ENCODE measurements at places on chromosomes 3 and 15.
A peak's percentile ranks its signal among the peaks of the same experiment; 100 is the strongest.

- DNase-seq, result no peak
Observed at GRCh38 chr15:79002581-79002980, 57.7 kb upstream of the CTSH start.

DNA sequence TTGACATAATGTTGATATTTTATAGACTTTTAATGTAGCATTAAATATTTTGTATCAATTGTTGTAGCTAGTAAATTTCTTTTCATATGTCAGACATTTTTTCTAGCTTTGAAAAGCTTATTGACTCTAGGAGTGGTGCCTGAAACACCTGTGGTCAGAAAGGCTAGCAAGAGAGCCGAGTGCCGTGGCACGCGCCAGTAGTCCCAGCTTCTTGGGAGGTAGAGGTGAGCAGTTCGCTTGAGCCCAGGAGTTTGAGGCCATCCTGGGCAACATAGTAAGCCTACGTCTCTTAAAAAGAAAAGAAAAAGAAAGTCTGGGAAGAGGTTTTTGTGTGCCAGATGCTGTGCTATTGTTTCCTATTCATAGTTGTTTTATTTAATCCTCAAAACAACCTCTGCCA, 198.2 kb downstream of the FEZF2 start:
- DNase-seq, result no peak

GRCh38 chr3:56758539-56758981, 43.2 kb downstream of the ARHGEF3 start:
- DNase-seq, result peak; percentile 98

DNA sequence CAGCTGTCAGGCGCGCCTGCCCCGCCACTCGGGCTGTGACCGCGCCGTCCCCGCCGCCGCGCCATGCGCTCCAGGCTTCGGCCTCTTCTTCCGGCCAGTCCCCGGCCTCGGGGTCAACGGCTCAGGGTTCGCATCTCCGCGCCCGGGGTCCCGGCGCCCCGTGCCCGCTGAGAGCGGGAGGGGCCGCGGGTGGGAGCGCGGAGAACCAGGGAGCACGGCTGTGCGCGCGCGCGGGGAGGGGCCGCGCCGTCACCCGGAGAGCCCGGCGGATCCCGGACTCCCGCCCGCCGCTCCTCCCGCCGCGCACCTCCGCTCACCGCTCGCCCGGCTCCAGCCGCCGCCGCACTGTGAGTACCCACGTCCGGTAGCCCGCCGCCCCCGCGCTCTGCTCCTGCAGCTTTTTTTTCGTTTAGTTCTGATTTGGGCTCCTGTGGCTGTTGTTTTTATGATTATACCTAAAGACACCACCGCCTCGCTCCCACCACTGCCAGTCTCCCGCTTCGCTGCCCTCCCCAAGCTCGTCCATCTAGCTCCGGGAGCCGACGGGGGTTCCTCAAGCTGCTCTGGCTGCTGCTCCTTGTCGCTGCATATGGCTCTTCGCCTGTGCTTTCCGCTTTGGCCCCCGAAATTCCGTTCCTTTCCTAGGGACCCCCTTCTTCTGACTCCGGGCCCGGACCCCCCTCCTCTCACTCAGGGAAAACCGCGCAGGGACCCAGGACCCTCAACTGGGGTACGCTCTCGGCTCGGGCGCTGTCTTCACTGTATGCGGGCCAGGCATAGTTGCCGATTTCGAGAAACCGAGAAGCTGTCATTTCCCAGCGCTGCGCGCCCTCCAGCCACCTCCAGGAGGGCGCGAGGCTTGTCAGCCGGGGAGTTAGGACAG, 1.8 kb upstream of the SKOR1 start:
- DNase-seq, result no peak

DNA sequence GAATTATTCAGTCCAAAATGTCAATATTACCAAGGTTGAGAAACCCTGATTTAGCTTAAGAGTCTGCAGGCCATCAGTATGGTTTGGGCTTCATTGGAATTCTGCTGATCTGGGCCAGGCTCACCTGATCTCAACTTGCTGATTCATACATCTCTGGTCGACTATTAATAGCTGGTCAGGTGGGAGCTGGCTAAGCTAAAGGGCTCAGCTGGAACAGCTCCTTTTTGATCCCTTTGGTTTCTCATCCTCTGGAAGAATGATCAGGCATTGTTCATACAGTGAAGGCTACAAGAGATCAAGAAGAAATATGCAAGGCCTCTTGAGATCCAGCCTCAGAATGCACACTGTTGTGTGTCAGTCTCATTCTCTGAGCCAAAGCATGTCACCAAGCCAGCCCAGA, 123.3 kb upstream of the MME start:
- DNase-seq, result peak; percentile 16

DNA sequence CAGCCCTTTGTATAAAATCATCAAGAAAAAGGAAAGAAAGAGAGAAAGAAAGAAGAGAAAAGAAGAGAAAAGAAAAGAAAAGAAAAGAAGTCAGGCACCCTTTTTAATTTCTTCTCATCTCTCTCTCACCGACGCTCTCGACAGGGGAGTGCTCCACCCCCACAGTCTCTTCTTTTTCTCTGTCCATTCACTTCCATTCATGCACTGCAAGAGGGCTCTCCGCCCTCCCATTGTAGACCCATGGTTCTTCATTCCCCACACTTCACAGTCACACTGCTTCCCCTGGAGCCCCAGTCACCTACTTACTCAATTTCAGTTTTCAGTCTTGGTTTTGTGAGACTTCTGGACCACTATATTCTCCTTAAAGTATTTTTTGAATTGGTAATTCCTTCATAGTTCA, 254.7 kb downstream of the SOX2 start:
- DNase-seq, result no peak

- DNase-seq, result no peak
Observed at GRCh38 chr3:13514639-13515435, 34.1 kb upstream of the FBLN2 start.

- no peak for DNase-seq
Observed at GRCh38 chr3:13011573-13012220, 61.5 kb downstream of the IQSEC1 start.

GRCh38 chr15:32676169-32676568, 34.7 kb downstream of the SCG5 start:
- no peak for DNase-seq

DNA sequence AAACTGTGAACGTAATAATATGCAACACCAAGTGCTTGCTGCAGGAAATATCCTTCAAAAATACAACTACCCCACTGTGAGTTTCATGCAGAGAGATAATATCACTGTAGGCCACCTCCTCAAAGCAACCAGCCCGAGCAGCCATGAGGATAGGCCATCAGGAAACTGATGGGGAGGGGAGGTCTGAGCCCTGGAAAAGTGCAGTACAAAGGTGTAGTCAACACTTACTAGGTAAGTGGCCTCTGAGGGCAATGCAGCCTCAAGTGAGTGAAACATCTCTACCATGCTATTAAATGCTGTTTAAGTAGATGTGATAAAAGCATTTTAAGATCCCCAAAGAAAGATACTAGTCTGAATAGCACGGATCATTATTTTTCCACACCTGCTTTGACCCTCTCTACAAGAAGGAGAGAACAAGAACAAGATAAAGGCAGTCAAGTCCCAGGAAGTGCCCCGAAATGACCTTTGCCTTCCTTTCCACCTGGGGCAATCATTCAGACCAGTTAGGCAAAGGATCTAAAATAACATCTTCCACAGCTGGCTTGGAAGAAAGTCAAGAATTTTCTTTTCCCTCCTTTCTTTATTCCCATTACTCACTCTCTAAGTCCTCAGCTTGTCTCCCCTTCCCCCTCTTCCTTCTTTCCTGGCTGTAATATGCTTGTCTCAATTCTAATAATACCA, 62.8 kb downstream of the FMN1 start:
- DNase-seq, result peak; percentile 47

DNA sequence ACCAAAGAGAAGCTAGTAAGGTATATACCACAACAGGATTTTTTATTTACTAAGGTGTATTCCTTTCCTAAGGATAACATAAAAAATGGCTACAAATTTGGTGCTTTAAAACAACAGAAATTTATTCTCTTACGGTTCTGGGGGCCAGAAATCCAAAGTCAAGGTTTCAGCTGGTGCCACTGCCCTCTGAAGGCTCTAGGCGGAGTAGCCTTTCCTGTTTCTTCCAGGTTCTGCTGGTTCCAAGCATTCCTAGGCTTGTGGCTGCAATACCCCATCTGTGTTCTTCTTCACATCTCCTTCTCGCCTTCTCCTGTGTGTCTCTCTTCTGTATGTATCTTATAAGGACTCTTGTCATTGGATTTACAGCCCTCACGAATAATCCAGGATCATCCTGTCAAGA, 549.9 kb downstream of the GRM7 start:
- DNase-seq, result no peak

GRCh38 chr15:74303741-74304309, 63.6 kb downstream of the CYP11A1 start:
- no peak for DNase-seq

- no peak for DNase-seq
Observed at GRCh38 chr3:118536764-118537163, 497.9 kb downstream of the IGSF11 start.

DNA sequence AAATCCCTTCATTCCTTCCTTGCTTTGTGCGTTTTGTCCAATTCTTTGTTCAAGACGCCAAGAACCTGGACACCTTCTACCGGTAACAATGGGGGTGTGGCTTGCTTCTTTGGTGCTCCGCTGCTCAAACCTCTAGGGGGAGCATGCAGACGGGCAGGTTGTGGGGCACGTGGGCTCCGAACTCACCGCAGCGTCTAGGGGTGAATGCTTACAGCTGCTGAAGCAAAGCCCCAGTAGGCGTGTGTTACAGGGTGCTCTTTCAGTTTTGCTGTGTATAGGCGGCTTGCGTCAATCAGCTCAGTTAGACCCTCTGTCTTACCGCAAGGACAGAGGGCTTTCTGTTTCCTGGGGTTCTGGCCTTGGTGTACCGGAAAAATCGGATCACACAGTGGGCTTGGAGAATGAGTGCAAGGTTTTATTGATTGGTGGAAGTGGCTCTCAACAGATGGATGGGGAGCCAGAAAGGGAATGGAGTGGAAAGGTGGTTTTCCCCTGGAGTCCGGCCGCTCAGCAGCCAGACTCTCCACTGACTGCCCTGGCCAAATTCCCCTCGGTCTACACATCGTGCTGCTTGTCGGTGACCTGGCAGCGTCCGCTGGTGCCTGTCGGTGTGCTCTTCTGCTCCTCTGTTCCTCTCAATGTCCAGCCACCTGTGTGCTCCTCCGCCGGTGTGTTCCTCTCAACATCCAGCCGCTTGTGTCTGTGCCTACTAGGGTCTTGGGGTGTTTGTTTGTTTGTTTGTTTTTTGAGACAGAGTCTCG, 1.2 kb upstream of the LRRC34 start:
- DNase-seq, result peak; percentile 39

DNA sequence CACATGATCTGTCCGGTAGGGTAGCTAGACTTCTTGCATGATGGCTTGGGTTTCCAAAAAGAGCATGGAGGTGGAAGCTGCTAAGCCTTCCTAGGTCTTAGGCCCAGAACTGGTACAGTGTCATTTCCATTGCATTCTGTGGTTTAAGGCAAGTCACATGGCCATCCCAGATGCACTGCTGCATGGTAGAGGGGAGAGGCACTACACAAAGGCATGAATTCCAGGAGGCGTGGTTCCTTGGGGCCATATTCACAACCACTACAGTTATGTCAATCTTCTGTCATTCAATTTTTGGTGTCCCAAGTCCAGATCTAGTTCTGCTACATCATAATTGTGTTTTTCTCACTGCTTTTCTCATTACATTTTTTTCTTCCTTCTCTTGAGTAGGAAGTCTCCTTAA, 122.2 kb upstream of the CHRM5 start:
- no peak for DNase-seq

GRCh38 chr3:73031573-73032103, 29.8 kb upstream of the EBLN2 start:
- no peak for DNase-seq

DNA sequence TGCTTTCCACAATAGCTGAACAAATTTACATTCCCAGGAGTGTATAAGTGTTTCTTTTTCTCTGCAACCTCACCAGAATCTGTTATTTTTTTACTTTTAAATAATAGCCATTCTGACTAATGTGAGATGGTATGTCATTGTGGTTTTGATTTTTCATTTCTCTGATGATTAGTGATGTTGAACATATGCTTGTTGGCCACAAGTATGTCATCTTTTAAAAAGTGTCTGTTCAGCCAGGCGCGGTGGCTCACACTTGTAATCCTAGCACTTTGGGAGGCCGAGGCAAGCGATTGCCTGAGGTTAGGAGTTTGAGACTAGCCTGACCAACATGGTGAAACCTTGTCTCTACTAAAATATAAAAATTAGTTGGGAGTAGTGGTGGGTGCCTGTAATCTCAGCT, 619.3 kb downstream of the SI start:
- DNase-seq, result peak; percentile 71

DNA sequence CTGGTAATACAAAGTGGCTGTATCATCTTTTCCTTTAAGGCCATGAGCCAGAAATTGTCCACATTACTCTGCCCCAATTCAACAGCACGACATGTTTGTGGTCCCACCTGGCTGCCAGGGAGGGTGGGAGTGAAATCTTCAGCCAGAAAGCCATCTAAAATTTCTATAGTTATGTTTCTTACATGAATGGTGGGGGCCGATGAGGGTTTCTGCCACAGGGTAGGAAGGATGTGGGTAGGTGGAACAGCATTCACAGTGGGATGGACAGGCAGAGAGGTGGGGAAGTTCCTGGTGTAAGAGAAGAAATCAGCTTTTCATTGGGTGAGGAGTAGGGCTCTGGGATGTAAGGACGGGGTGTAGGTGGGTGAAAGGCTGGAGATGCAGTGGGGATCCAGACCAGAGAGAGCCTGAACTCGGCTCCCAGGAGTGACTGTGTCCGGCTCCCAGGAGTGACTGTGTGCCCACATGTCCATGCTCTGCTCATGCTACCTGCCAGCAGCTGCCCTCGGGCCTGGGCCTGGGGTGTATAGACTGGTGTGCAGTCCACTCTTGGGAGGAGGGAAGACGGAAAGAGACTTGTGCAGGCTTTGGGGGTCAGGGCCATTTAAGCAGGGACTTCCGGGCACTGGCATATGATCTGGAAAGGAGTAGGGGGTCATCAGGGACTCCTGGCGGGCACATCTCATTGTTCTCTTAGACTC, 3.8 kb upstream of the FBLN2 start:
- DNase-seq, result no peak

DNA sequence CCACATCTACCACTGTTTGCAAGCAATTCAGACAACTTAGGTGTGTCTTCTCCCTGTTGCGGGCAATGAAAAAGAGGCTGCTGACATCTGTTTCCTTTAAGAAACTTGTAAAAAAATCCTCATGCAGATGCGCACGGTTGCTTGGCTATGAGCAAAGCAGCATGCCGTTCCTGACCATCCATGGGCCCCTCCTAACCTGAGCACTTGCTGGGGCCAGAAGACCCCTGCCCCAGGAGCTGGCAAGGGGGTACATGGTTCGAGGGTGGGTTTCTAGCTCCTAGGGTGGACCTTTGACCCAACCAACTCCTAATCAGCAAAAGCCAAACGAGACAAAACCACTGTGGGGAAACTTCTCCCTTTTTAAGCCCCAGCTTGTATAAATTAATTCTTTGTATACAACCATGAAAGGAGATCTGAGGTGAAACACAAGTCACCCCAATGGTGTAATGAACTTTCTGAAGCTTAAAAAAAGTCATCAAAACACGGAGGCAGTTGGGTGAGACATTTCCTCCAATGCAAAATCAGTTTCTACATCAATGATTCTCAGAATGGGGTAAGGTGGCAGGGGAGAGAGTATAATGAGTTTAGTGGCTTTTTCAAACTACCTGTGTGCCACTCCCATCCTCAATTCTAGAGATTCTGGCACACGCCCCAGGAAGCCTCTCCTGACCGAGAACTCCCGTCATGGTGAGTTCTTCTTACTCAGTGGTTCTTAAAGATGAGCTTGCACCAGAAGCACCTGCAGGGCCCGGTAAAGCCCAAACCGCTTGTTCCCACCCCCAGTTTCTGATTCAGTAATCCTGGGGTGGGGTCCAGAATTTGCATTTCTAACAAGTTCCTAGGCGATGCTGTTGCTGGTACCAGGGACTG, 44.1 kb downstream of the CPN2 start:
- DNase-seq, result peak; percentile 10

- no peak for DNase-seq
Observed at GRCh38 chr3:151852074-151852811, 21.2 kb upstream of the SUCNR1 start.

Measured in fibroblast of villous mesenchyme (primary cell).